ENCODE measurements at places on chromosomes 12 and 14.

DNA sequence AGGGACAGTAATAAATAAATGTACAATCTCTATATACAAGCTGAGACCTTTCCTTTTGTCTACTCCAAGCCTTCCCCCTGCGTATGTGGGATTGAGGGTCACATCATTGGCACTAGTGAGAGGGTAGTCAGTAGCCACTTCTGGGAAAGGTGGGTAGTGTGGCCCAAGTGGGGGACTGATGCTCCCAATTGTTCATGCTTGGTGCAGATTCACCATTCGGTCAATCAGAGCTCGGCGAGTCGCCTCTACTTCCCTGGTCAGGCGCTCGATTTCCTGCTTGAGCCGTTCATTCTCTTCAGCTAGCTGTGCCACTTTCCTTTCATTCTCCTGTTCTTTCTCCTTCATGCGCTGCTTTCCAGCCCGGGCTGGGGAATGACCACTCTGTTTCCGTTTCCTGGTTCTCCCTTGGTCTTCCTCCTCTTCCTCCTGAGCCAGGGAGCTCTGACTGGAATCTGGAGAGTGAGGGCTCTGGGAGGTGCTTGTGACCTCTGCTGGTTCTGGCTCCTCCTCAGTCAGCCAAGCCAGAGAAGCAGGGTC, 3.6 kb downstream of the DDIT3 start:
- no peak for DNase-seq

- no peak for DNase-seq
These were observed 73.2 kb downstream of the TSPAN11 start for GRCh38 chr12:30999723-31000122.

DNA sequence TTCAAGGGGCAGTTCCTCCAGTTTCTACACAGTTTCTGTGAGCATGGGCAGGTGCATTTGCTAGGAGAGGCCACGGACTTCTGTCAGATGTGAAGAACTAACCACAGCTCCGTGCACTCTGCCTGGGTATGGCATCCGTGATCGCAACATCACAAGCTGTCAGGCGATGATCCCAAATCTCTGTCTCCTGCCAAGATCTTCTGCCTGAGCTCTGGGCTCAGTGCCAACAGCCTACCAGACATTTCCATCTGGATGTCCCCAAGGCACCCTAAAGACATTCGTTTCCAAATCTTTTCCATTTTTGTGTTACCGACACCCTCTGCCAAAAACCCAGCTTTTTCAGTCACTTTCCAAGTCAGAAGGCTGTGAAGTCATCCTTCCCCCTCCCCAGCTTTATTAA, 292.1 kb downstream of the GLT1D1 start:
- DNase-seq: no peak

DNA sequence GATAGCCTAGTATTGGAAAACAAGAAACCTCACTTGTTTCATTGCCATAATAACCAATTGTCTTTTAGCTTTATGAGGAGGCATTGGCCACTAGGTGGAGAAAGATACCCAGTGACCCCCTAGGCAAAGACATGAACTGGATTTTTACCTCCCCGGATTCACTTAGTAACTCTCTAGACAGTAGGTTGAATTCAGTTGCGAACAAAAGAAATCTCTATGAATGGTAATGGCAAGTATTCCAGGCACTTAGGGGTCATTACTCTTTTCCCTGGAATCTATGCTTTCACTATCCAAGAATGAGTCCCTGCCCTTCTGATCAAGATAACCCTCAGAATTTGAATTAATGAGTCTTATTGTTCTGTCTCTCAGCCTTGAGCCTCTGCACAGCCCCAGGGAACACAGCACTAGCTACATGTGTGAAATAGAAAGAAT, 29.5 kb upstream of the RHOJ start:
- DNase-seq: no peak

DNA sequence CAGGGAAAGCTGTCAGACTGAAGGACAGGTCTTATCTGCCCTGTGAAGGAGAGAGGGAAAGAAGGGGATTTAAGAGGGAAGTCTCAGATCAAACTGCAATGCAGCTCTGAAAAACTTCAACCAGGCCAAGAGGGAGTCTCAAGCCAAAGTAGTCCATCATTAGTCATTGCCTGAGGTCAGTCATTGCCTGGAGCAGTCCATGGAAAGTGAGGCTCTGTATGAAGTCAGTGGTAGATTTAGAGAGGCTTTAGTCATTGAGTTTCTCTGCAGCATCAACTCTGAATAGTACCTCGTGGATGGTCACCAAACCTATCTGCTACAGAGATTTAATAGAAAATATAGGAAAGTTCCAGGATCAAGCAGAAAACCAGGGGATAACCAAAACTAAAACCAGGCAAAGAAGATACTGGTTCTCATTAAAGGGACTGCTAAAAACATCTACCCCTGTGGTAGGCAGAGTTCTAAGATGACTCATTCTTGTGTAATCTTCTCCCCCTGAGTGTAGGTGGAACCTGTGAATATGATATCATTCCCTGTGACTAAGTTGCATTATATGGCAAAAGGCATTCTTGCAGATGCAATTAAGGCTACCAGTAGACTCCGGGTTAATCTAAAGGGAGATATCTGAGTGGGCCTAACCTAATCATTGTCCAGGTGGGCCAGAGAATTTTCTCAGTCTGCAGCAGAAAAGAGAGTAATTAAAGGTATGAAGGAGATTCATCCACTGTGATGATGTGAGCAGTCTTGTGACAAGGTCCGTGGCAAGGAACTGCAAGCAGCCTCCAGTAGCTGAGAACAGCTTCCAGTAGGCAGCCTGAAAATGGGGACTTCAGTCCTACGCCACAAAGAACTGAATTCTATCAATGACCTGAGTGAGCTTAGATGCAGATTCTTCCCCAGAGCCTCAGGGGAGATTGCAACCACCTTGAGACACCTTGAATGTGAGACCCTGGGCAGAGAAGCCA, 123.1 kb downstream of the GALC start:
- no peak for DNase-seq

DNA sequence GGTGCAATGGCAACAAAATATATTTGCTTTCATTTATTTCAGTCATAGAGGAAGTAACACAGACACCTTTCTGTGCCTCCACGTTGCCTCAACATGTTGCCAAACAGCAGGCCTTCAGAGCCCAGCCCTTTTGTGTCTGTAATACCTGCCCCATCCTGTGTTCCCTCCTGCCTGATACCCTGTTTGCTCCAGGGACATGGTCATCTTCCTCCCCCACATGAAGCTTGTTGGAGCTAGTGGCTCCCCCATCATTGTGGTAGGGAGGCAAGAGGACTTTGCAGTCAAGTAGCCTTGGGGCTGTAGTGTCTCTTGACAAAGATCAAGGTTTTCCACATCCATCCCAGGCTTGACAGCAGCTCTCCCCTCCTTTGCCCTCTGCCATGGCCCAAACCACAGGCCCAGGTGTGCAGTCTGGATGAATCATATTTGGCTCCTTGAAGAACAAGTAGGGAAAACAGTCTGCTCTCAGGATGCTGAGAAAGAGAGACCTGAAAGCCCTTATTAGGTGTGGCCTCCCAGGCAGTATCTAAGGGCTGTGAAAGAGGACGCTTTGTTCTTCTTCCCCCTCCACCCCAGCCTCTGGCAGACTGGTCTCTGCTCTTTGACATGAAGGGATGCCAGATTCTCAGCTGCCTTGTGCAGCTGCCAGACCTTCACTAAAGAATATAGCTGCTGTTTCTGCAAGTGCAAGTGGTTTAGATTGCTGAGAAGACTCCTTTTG, 329.0 kb downstream of the C12orf75 start:
- no peak for DNase-seq

DNA sequence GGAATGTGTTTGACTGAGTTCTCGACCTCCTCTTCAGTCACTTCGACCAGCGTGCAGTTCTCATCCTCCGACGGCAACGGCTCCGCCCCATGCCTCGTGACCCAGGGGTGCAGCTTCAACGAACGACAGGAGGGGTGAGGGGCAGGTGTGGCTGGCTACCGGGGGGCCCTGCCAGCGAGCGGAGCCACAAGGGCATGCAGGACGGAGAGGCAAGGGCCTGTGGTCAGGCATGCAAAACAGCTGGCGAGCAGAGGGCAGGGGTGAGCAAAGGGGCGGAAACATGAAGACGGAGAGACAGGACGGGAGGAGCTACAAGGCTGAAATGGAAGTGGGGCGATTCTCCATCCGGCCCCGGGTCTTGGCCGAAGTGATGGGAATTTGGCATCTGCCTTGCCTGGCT, 38.7 kb downstream of the P2RX4 start:
- DNase-seq: no peak

DNA sequence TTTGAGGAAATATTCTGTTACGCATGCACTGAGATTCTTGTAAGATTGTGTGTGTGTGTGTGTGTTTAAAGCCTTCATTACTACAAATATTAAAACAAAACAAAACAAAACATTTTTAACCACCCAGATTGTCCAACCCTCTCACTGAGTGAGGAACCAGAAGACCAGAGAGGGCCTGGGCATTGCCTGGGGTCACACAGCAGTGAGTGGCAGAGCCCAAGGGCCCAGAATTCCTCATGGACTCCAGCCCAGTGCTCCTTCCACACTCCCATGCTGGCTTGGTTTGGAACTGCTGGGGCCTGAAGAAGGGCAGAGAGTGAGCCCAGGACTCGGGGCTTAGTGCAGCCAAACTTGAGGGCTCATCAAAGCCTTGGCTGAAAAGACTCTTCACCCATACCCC, 1.6 kb upstream of the OTUB2 start:
- no peak for DNase-seq

DNA sequence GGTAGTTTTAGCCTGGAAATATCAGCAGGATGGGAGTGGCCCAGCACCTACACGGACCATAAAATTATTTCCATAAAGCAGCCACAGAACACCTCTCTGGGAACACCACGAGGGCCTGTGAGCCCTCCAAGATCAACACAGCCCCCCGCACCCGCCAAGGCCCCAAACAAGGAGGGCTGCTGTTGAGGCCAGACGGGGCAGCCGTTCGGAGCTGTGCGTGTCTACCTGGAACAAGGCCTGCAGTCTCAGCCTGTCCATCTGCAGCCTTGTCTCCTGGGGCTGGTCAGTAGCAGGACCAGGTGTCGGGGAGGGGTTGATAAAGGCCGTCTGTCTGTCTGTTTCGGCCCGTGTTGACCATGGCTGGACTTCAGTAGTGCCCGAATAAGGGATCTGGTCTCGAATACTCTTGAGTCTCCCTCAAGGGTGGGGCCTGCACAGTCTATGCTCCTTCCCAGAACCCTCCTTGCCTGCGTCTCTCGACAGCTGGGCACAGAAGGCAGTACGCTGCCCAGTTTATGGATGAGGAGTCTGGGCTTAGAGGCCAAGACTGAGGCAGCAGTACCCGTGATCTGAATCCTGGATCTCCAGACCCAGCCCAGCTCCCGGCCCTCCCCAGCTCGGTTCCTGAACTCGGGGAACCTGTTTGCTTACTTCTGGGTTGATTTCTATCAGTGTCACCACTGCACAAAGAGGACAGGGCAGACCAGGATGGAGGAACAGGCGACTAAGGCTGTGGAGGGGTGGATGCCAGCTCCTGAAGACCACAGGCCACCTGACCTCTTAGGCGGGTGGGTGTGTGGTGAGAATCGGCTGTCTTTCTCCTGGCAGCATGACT, 23.1 kb upstream of the DLK1 start:
- no peak for DNase-seq

- DNase-seq: no peak
These were observed 160.6 kb downstream of the ADGRD1 start for GRCh38 chr12:131114271-131114670.

DNA sequence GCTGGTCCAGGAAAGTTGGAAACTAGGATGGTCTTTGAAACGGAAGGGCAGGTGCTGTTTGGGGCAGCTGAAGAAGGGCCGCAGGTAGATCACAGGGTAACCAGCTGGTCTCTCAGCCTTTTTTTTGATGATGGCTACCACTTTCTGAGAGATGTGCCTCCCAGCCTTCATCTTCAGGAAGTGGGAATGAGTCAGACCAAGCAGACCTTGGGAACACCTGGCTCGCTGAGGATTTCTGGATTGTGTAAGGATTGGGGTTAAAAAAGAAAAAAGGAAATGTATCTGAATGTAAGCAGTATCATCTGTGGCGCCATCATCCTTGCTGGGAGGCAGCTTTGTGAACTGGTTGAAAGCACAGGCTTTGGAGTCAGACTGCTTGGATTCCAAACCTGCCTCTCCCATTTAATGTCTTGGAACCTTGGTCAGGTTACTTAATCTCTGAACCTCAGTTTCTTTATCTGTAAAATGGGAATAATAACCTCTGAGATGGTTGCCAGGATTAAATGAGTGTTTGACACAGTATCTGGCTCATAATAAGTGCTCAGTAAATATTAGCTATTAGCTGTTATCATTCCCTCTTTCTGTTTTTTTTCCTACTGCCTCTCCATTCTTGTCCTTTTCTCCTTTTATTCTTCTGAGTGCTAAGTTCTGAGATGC, 1.7 kb downstream of the PRPF40B start:
- no peak for DNase-seq

DNA sequence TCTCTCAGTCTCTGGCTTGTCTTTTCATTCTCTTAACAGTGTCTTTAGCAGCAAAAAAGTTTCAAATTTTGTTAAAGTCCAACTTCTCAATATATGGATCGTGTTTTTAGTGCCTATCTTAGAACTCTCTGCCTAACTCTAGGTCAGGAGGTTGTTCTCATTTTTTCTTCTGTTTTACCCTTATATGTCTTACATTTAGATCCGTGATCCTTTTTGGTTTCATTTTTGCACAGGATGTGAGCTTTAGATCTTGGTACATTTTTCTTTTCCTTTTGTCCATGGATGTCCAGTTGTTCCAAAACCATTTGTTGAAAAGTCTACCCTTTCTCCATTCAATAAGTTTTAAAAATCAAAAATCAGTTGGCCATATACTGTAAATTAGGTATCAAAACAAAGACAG, 6.8 kb downstream of the VRK1 start:
- no peak for DNase-seq
